ENCODE measurements at places on chromosomes 2 and 18.

DNA sequence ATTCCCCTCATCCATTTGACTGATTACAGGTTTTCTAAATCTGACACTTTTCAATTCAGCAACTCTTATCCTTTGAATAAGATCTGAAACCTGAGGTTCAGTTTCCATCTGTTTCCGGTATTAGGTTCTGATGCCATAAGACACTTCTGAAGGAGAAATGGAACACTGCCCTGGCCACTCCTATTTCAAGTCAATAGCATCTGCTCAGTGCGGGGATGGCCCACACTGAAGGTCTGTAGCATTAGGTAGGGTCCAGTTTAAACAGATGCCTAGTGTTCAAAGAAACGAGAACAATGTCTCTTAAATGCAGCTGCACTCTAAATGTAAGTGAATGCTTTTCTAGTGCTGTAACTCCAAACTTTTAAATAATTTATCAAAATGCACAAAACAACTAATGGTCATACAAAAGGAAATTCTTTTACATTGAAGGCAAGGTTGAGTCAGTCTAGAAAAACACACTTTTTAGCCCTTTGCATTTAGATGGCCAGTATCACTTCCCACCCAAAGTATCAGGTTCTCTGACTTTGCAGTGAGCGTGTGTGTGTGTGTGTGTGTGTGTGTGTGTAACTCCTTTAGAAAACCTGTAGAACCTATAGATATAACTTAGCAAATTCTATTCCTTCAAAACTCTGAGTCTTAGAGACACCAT is 78.2 kb downstream of the STK39 start:
- no peak for DNase-seq

DNA sequence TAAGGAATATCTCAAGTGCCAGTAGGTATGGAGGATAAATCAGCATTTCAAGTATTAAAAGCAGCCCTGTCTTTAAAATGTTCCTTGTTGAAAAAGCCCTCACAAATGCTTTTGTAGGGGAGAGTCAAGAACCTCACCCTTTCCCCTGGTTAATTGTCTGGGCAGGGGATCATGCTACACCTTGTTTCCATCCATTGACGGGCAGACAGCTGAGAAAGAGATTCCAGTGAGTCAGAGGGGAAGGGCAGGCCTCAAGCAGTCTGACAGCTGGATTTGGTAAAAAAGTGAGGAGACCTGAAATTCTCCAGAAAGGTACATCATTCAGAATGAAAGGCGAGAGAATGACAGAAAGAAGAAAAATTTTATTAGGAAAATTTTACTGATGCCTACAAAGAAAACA is 203.2 kb upstream of the CYP26B1 start:
- no peak for DNase-seq

GRCh38 chr2:145407-145806 is 99.1 kb upstream of the FAM110C start:
- no peak for DNase-seq

- no peak for DNase-seq
Measured at GRCh38 chr2:19529677-19530076, 171.3 kb upstream of the OSR1 start.

DNA sequence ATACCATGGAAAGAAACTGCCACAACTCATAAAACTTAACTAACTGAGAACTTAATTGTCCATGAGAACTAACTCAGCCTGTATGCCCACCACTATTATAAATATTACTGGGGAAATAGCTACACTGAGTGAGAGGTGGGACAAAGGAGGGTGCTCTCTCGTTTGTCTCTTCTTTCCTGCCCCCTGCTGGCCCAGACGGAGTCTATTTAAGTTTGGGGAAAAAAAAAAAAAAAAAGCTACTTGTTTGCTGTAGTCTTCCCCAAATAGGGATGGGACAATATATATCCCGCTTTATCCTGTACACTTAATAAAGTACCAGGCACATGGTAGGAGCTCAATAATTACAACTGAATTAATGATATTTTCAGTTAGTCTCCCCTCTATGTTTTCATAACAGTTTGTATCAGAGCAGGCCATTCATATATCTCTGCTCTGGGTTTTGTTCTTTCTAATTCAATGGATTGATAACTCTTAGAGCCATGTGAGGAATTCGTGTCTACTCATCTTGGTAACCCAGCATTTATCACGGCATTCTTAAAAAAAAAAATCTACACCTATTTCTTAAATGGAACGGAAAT is 647.6 kb upstream of the PKDCC start:
- peak; percentile 12 for DNase-seq

- no peak for DNase-seq
Measured at GRCh38 chr2:2472881-2473280, 141.8 kb upstream of the MYT1L start.

DNA sequence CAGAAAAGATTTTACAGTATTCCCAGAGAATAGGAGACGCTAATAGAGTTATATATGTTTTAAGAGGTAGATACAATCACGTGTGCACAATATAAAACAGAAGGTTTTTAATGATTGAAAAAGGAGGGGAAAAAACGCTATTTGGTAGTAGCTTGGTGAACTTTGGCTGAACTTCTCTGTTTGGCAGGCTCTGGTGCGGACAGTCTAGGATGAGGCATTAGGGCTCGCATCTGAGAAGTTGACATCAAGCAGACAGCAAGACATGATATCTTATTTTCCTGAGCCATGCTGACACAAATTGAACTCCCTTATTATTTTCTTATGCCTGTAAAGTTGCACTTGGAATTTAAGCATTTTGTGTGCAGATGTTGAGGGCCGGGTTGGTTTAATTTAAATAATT is 176.6 kb downstream of the EN1 start:
- no peak for DNase-seq

GRCh38 chr2:96207073-96207773 is 1.4 kb downstream of the STARD7 start:
- DNase-seq = peak; percentile 18

DNA sequence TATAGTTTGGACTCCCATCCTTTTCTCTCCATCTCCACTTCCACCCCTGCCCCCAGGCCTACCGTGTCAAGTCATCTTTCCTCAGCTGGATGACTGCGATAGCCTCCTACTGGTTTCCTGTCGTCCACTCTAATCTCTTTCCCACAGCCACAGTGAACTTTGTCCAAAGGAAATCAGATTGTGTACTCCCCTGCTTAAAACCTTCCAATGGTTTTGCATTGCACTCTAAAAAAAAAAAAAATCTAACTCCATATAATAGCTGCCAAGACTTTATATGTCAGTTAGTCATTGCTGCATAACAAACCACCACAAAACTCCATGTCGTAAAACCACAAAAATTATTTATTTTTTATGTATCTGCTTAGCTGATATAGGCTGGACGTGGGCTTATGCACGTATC is 160.2 kb upstream of the CCDC68 start:
- no peak for DNase-seq

GRCh38 chr2:28624436-28624792 is 127.2 kb upstream of the PPP1CB start:
- DNase-seq = no peak

DNA sequence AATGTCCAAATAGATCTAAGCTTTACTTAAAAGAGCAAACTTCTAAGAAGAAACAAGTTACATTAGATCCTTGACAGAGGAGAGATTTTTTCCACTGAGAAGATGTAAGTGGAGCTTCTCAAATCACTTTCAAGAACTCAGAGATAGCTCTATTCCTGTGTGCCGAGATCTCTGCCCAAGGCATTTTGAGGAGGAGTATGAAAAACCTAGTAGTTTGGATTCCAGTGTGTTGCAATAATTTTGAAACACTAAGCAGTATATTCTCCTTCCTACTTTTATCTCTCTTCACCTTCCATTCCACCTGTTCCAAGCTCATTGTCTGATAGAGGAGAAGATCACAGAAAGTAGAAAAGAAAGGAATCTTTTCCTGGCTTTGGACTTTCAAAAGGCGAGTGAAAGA is 192.0 kb upstream of the TANK start:
- DNase-seq = no peak
